AML-193 (cell line): ENCODE measurements at places on chromosomes 5 and 9.

DNA sequence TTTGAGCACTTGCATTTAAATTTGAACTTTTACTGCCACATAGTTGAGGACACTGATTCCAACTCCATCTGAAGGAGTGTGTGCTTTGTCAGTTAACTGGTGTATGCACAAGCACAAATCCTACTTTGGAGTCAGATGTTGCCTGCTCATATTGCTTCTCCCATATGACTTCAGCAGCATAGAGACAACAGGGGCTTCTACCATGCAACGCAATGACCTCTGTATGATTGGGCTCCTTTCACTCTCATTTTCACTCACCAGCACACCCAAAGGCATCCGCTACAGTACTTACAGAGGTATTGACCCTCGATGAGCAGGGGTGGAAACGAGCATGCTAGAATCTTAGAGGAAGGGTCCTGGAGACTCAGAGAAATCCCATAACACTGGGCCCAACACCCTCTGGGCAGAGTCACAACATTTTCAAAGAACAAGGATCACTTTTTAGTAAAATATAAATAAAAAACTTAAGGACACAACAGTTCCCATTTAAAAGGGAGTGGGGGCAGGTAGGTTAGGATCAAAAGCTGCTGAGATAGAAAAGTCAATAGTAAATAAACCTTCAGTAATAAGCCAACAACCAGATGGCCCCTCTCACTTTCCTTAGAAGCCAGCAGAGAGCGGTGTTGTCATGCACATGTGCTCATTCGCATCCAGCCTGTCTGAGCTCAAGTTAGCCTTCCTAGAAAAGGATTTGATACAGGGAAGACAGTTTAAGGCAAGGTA lies 203.8 kb downstream of the SNCAIP start:
- peak; percentile 15 for DNase-seq

- no peak for DNase-seq
These were observed 405.9 kb upstream of the DAP start for GRCh38 chr5:11166923-11167322.

DNA sequence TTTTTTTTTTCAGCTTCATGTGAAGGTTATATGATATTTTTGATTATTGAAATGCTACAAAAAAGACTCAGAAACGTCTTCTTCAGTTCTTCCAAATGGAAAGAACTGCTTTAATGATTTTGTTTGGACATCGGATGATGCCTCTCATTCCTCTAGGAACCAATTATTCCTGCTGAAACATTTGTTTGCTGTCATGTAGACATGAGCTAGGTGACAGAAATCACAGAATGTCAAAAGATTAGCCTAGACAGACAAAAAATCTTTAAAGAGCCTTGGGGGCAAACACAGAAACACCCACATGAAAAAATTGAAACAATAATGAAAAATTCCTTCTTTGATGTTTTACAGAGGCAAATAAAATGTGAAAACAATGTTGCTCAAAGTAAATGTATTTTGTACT lies 244.2 kb upstream of the EDIL3 start:
- DNase-seq: no peak

DNA sequence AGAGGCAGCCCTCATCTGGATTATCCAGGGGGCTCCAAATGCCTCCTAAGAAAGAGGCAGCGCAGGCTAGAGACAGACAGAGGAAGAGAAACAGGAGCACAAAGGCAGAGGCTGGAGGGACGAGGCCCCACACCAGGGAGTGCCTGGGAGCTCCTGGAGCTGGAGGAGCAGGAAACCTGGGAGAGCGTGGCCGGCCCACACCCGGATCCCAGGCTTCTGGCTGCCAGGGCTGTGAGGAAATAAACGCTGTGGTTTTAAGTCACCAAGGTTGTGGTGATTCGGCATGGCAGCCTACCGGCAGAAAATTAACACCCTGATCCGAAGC lies 165.5 kb downstream of the OLFM1 start:
- no peak for DNase-seq

GRCh38 chr9:27888661-27889295 lies 315.5 kb upstream of the C9orf72 start:
- peak; percentile 20 for DNase-seq

DNA sequence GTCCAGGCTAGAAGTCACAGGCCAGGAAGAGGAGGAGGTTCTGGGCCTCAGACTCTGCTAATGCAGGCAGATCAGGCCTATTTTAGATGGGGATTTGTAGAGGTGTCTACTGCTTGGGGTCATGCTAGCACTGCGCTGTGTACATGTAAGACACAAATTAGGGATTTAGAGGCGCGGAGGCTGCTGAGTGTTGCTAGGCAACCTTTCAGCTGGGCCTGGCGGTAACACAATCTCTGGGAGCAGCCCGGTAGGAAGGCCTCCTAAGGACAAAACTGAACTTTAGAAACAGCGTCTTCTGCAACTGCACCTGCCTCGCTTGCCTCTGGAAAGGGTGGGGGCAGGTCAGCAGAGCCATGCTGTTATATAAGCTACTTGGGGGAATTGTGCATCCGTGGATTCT lies 147.9 kb downstream of the MACROH2A1 start:
- no peak for DNase-seq

DNA sequence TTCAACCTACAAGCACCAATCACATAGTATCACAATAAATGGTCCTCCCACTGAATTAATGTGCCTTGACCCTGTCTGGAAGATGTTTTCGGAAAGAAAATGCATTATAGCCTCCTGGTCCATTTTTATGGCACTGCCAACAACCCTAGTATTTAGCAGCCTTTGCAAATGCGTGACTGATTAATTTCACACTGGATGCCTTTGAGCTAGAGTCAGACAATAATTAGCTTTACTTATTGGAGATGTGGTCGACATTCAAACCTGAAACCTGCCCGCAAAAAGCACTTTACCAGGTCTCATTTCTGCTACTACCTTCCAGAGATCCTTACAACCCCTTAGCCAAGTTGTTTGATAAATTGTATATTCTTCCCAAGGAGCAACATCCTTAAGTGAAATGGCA lies 119.3 kb upstream of the DPYSL3 start:
- no peak for DNase-seq

DNA sequence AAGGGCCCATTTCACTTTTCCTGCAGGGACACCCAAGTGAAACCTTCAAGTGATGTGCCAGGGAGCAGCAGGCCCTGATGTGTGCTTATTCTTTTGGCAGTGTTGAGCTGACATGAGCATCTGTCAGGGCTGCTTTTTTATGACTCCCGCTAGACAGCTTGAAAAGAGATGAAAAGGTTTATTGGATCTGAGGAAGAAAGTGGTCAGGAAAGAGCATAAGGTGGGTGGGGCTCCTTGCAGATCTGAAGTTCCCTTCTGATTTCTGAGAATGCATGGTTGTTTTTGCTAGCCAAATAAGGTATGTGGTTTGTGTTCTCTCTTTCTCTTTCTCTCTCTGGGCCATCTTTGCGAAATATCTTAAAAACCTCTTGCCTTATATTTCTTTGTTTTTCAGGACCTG lies 316.1 kb downstream of the DMRT2 start:
- no peak for DNase-seq

- DNase-seq: no peak
These were observed 9.2 kb downstream of the DCANP1 start for GRCh38 chr5:135437796-135438560.

- no peak for DNase-seq
These were observed 187.1 kb downstream of the SPOCK1 start for GRCh38 chr5:137312011-137312410.

GRCh38 chr5:147396070-147396823 lies 113.6 kb downstream of the DPYSL3 start:
- DNase-seq: no peak

- no peak for DNase-seq
These were observed 227.2 kb downstream of the ICE1 start for GRCh38 chr5:5649641-5650040.

GRCh38 chr5:124072570-124072969 lies 560.6 kb downstream of the CSNK1G3 start:
- no peak for DNase-seq

DNA sequence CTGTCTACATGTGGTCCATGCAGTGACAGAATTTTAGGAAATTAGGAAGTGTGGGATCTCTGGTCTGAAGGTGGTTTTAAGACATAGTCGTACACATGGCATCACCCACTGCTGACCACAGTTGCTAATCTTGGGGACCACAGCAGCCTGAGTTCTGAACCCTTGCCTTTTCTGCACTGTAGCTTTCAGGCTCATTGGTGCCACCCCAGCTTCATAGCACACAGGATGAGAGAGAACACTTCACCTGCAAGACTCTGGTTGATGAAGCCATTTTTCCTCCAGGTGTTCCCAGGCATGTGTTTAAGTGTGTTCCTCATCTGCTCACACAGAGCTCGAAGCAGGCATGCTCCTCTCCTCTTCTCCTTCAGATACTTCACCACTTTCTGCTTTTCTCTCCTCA lies 68.2 kb upstream of the S1PR3 start:
- DNase-seq: no peak

DNA sequence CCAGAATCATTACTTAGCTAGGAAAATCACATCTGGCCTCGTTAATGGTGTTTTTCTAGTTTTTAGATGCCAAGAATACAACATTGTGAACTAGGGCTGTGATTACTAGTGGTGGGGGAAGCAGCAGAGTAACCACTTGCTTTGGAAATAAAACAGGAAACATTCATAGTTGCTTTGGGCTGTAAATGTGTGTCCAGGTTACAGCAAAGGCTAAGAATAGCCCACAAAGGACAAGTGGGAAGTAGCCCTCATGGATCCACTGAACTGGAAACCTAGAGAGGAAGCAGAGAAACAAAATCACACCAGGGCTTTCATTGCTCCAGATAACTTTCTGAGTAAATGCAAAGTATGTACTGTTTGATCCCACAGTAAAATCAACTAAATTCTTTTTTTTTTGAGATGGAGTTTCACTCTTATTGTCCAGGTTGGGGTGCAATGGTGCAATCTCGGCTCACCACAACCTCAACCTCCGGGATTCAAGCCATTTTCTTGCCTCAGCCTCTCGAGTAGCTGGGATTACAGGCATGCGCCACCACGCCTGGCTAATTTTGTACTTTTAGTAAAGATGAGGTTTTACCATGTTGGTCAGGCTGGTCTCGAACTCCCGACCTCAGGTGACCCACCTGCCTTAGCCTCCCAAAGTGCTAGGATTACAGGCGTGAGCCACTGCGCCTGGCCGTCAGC lies 56.2 kb upstream of the TNFSF15 start:
- DNase-seq: no peak

DNA sequence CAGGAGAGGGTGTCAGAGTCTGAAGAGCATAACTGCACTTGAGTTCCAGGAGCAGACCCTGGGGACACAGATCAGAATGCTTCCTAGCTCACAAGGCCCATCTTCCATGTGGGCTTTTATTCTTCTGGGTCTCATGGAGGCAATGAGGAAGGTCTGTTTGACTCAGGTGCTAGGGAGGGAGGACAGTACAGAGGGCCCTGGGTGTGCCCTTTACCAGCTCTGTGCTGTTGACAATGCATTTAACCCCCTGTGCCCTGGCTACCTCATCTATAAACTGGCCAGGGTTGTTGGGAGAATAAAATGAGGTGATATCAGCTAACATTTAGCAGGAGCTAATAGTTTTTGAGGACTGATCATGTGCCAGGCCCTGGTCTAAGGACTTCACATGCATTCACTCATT lies 318.0 kb downstream of the DMAC1 start:
- DNase-seq: no peak

GRCh38 chr5:175889910-175890684 lies 18.7 kb downstream of the CPLX2 start:
- DNase-seq: no peak

DNA sequence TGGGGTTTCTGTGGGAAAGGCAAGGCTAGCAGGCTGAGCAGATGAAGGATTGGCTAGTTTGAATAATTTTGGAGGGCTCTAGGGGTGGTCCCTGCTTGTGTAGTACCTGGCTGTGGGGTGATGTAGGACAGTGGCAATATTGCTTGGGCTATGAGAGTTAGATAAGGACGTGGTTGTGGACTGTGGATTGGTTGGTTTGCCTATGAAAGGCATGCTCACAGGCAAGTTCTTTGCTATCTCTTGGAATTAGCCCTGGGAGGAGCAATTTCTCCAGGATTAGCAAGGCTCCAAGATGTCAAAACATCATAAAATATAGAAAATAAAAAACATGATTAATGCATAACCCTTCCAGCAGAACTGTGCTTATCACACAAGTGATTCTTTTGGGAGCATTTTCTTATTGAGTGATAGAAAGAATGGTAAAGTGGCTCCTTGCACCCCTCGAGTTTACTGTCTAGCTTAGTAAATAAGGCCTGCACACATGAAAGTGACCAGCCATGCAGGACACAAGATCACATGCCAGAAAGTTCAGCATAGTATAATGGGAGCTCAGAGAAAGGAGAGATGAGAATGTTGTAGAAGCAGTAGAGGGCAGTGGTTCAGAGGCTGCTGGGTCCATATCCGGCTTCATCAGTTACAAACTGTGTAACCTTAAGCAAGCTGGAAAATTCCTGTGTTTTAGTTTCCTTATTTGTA lies 13.8 kb downstream of the AOPEP start:
- no peak for DNase-seq

GRCh38 chr5:138440159-138441073 lies 1.6 kb downstream of the REEP2 start:
- DNase-seq: no peak

- DNase-seq: no peak
These were observed 53.3 kb downstream of the UGCG start for GRCh38 chr9:111949919-111950318.

DNA sequence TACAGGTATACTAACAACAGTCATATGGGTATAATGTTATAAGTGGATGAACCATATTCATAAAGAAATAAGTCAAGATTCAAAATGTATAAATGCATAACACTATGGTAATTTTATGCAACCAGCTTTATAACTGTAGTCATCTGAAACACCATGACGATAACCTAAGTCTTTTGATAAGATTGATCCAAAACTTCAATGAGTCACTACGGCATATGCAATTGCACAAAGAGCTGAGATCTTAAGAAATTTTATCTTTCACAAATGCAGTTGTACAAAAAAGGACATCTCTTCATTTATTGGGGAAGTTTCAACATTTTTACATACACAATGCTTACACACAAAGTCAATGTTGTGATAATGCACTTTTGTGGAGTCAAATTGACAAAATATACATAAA lies 20.3 kb downstream of the FAM81B start:
- no peak for DNase-seq

- DNase-seq: no peak
These were observed 96.4 kb downstream of the DIRAS2 start for GRCh38 chr9:90546200-90546599.

GRCh38 chr5:4027088-4027734 lies 431.6 kb downstream of the IRX1 start:
- no peak for DNase-seq

GRCh38 chr5:134609232-134609851 lies 23.3 kb downstream of the SAR1B start:
- DNase-seq: no peak

DNA sequence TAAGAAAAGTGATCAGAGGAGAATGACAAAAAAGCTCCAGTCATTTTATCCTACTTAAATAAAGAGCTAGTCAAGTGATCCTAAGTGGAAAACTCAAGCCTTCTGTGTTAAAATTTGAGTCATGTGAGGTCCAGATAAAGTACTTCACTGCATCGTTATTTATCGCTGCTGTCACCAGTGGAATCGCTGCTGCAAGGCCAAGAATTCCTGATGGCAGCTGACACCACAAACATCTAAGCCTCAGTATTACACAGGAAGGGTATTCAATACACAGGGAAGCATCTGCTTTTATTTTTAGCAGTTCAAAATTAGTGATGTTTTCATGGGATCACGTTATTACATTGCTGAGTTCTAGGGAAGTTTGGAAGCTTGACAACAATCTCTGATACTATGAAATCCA lies 190.3 kb downstream of the GOLPH3 start:
- DNase-seq: no peak
